ENCODE measurements at places on chromosomes 7 and 10.

GRCh38 chr10:112314822-112315474, 31.7 kb downstream of the TECTB start:
- peak; percentile 70 for DNase-seq

- no peak for DNase-seq
Observed at GRCh38 chr10:81472927-81473470, 402.0 kb upstream of the NRG3 start.

DNA sequence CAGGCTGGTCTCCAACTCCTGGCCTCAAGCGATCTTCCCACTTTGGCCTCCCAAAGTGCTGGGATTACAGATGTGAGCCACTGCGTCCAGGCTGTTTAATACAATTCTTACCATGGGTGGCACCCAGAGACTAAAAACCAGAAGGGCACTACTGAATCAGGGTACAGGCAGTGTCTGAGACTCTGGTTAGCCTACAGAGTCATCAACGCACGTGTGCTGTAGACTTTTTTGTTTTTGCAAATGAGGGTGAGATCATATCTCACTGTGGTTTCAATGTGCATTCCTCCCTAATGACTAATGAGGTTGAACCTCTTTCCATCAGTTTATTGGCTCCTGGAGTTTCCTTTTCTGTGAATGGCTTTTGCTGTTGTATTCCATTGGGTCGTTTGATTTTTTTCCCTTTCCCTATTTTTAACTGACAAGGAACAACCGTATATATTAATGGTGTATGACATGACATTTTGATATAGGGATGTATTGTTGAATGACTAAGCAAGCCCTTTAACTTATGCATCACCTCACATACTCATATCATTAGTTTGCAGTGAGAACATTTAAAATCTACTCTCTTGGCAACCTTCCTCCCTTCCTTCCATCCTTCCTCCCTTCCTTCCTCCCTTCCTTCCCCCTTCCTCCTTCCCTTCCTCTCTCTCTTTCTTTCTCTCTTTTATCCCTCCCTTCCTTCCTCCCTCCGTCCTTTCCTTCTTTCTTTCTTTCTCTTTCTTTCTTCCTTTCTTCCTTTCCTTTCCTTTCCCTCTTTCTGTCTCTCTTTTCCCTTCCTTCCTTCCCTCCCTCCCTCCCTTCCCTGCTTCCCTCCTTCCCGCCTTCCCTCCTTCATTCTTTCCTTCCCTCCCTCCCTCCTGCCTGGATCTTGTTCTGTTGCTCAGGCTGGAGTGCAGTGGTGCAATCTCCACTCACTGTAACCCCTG, 9.3 kb upstream of the TMEM270 start:
- peak; percentile 80 for DNase-seq

DNA sequence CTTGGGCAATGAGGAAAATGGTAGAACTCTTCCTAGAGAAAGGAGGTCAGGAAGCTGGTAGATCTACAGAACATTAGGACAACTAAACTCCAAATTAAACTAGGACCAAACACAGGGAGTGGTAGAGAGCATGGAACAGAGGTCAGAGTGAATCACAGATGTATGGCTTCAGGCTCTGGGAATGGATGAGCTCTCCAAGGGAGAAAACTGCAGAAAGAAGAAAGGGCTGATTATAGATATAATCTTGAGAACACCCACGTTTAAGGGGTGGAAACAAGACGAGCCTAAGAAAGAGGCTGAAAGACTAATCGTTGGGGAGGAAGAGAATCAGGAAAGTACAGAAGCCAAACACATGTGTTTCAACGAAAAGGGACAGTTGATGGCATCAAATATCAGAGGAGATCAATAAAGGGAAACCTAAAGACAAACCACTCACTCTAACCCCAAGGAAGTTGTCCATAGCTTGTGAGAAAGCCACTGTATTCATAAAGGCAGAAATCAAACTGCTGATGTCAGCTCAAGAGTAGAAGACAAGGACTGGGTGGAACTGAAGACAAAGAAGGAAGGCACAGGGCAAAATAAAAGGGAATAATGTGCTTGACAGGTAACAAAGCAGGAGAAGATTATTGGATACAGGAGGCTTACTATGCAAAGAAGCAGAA, 41.4 kb downstream of the NUDCD3 start:
- DNase-seq = no peak

DNA sequence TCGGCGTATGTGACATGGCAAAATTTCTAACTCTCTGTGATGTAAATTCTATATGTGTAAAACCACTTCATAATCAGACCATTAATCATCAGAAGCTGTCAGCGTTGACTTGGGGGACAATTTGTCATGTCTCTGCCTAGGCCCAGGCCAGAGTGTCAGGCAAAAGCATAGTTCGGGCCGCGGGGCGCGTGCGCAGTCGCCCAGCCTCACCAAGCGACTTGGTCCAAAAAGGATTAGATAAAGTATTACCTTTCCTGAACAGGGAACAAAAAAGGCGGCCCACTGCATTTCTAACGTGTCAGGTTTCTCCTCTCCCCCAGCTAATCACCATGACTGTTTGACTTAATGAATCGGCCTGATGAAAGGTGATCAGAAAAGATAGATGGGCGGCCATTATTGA, 114.2 kb downstream of the EBF3 start:
- no peak for DNase-seq

GRCh38 chr7:29866490-29866930, 60.2 kb downstream of the WIPF3 start:
- DNase-seq = no peak

GRCh38 chr10:120850911-120851865, at the start of gene WDR11:
Gene WDR11 (plus strand): TSS chr10:120851362. CDS start chr10:120851421, 59 bp downstream.
- peak; percentile 81 for DNase-seq

DNA sequence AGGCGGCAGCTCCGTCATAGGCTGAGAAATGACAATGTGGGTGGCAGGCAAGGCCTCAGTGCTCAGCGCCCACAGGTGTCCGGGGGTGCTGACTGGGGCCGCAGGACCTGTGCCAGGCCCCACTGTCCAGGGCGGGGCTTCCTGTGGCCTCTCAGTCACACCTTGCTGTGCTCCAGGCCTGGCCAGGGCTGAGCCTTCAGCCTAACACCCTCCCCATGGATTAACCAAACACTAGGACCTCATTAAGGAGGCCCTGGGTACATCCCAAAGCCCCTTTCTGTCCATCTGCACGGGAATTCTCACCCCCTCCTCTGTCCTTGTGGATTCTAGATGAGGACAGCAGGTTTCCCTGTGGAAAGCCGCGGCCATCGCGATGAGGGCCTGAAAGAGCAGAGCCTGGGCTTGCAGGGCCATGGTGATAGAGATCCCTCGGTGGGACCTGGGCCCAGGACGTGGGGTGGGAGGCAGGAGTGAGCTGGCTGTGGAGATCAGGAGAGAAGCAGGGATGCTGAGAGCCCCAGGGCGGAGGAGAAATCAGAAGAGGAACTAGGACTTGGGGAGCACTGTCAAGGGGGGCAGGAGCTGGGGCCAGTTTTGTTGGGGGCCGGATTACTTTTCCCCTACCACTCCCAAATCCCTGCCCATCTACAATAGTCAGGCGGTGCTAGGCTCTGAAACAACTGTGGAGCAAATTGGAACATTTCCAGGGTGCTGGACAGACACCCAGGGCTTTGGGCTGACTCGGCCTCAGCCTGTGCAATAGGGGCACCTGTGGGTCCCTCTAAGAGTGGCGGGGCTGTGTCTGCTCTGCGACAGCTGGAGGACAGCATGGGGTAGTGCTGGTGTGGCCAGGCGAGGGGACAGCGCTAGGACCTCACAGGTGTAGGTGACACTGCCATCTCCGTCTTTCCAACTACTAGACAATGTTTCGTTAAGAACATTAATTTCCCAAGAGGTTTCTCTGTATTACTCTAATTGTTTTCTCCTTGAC, 23.3 kb upstream of the MNX1 start:
- DNase-seq = no peak

DNA sequence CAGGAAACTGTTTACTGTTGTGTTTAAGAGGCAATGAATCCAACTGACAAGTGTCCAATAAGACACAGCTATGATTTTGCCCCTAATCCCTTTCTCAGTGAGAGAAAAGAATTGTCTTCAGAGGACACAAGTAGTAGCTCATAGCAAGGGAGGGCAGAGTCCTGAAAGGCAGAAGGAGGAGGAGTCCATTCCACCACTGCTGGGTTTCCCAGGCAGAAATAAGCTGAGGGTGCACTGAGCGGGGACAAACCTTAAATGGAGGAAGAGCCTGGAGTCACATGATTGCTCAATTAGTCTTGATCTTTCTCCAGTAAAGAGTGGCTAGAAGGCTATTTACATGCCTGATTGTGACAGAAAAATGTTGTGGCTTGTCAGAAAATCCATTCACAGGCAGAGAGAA, 573.8 kb downstream of the POM121L12 start:
- no peak for DNase-seq

DNA sequence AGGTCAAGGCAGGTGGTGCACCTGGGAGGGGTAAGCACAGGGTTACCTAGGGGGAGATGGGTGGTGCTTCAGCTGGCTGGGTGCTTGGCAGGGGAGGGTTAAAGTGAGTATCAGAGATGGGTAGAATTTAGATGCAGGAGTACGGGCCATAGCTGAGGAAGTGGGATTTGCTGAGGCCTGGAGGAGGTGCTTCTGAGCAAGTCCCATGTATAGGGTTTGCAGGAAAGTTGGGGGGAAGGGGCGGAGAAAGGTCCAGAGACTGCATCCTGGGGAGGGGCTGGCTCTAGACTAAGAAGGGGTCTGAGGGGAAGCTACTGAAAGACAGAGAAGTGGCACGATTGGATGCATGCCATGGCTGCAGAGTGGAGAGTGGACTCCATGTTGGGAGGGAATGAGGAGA, 281.6 kb upstream of the ZNF32 start:
- DNase-seq = no peak

DNA sequence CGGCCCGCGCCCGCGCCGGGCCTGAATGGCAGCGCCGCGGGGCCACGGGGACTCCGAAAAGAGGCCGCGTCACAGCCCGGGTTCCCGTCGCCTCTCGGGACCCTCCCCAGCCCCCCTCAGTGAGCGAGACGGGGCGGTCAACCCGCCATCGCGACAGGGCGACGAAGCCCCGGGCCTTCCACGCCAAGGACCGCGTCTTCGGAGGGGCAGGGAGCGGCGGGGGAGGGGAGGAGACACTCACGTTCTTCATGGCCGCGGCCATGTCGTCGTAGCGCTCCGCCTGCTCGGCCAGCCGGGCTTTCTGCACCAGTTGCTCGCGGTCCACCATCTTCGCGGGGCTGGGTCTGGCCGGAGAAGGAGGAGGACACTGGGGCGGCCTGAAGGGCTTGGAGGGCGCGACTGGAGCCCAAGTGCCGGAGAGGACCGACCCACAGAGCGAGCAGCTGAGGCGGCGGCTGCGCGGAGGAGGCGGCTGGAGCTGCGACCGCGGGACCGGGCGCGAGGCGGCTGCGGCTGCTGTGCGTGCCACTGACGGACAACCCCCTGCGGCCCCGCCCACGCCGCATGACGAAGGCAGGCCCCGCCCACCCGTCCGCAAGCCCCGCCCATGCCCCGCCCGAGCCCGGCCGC, at the start of gene YWHAG:
Gene YWHAG (minus strand): TSS at position 511 of the 630 bp plus-strand sequence. CDS start 183 bp downstream, at position 328.
- peak; percentile 78 for DNase-seq

- DNase-seq = no peak
Observed at GRCh38 chr10:128567551-128567950, 441.3 kb upstream of the MKI67 start.

GRCh38 chr10:43230101-43230908, 36.6 kb downstream of the RASGEF1A start:
- no peak for DNase-seq

DNA sequence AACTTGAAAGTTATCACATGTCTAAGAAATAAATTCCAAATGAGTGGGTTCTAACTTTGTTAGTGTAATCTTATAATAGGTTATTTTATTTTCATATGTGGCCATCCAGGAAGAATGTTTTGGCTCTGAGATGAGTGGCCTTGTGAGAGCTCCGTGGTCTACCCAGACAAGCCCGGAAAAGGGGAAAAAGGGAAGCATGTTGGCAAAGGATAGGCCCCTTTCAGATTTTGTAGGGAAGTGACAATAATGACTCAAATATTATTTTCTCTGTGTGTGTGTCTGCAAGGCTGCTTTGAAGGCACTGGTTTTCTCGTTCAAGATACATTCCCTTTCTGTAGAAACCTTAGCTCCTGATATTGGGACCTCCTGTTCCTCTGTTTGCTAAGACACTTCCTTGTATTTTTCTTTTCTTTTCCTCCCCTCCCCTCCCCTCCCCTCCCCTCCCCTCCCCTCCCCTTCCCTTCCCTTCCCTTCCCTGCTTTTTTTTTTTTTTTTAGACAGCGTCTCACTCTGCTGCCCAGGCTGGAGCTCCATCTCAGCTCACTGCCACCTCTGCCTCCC, 240.8 kb downstream of the LRMDA start:
- no peak for DNase-seq

GRCh38 chr7:141158561-141158960, 84.7 kb downstream of the TMEM178B start:
- peak; percentile 90 for DNase-seq

DNA sequence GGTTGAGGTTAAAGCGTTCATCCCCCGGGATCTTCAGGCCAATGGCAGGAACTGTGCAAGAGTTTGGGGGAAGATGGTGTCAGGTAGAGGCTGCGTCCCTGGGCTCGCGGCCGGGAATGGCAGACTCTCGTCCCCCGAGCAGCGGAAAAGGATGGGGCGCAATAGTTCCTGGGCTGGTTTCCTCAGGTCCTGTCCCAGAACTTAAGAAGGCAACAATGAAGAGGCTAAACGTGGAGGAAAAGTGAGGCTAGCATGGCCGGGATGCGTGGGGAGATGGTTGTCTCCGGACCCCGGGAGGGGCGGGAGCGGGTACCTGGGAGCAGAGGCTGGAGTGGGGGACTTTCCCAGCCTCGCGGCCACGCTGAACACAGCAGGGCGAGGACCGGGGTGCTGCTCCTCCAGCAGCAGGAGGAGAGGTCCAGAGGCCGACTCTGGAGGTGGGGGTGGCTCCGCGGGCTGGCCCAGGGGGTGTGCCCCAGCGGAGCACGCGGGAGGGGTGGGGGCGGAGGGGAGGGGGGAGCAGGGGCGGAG, 882 bp downstream of the IRF5 start:
- DNase-seq = no peak

GRCh38 chr7:35003679-35004303, 33.5 kb downstream of the DPY19L1 start:
- DNase-seq = peak; percentile 29

DNA sequence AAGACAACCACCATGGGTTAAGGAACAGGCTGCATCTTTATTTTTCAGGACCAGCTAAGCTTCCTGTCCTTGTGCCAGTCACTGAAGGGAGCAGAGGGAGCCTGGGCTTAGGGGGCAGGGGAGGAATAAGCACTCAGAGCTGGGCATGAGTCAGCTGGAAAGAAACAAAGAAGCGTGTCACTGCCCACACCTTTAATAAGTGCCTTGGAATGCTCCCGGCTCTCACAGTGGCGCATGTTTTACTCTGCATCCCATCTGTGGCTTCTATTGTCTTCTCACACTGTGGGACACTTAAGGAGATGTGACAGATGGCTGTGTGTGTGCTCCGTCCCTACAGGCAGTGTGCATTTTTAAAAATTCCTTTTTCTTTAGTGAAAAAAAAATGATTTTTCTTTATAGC, 71.7 kb downstream of the MTURN start:
- no peak for DNase-seq
